Thoracic aorta (tissue), 2 donors: ENCODE measurements at places on chromosomes 6 and 20.

DNA sequence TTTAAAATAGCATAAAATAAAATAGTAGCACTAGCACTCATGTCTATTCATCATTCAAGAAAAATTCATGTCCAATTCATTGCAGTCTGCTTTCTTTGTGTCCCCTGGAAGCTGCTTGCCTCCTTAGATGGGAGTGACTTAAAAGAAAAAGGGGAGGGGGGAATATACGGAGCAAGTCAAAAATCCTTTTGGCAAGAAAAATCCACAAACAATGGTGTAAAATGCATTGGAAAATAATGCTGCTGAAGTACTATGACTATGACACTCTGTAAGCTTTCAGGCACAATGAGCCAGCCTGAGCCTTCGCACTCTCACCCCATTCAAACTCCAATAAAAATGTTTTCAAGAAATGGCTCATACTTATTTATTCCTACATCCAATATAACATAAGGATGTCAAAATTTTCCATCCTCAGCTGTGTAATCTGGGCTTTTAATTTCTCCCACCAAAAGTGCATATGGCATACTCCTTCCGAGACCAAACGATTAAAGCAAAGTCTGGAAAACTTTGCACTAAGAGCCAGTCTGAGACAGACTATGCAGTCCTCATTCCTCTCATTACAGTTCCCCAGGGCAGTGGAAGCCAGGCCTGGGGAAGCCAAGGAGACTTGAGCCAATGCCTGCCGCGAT is 790 bp downstream of the NEDD9 start:
- peak overlapping the region; percentile 93 for H3K4me3 ChIP-seq
- H3K27ac ChIP-seq: peak overlapping the region; percentile 97
- DNase-seq: no peak
- no peaks in the 10 kb centered on the region for H3K27me3 ChIP-seq
- peaks cover 38% of the 10 kb centered on the region for H3K4me1 ChIP-seq

GRCh38 chr6:161013695-161014094 is 22.1 kb downstream of the MAP3K4 start:
- H3K27ac ChIP-seq: no peak overlapping the region
- H3K27me3 ChIP-seq: no peaks in the 10 kb centered on the region
- DNase-seq: no peak
- H3K4me1 ChIP-seq: peaks cover 23% of the 10 kb centered on the region

DNA sequence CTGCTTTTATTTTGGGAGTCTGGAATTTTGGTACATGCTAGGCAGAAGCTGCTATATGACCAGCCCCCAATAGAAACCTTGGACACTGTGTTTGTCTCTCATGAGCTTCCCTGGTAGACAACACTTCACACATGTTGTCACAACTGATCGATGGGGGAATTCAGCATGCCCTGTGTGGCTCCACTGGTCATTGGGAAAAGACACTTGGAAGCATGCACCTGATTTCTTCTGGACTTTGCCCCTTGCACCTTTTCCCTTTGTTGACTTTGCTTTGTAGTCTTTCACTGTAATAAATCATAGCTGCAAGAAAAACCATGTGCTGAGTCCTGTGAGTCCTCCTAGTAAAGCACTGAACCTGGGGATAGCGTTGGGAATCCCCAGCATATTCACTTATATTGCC is 7.9 kb upstream of the WFDC10A start:
- H3K4me3 ChIP-seq: no peak overlapping the region
- H3K36me3 ChIP-seq: no peaks in the 10 kb centered on the region
- DNase-seq: no peak

DNA sequence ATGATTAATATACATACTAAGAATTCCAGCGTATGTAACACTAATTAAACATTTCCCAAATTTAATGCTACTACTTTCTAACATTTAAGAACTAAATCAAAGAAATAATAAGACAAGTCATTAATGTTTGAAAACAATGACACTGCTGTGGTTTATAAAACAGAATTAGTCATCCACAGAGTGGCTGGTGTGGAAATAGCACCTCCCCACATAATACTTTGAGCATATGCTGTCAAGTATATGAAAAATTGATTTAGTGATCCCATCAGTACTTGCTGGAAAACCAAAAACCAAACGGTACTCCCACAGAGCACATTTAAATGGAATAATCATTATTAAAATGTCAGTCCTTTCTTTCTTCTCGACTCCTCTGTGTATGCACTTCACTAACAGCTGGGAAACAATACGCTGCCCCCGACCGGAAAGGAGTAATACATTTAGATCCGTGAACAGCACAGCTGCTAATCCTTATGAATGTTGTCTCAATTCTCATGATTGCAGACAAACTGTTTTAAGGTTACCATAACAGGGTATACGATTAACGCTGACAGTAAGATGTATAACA is 78.4 kb downstream of the PREP start:
- H3K27ac ChIP-seq: no peak overlapping the region
- peaks cover 6% of the 10 kb centered on the region for H3K36me3 ChIP-seq
- H3K27me3 ChIP-seq: no peaks in the 10 kb centered on the region
- peaks cover 9% of the 10 kb centered on the region for H3K4me1 ChIP-seq

DNA sequence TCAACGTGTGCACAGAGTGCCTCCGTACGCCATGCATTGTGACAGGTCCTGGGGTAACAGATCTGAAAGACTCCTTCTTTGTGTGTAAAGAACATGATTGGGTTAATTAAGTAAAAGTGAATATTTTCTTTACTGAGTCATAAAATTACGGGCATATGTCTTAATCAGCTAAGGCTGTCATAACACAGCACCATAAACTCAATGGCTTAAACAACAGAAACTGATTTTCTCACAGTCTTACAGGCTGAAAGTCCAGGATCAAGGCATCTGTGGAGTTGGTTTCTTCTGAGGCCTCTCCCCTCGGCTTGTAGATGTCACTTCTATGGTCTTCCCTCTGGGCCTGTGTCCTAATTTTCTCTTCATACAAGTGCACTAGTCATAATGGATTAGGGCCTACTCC is 176.9 kb downstream of the MTFR2 start:
- no peak for DNase-seq
- H3K4me3 ChIP-seq: no peak overlapping the region
- H3K4me1 ChIP-seq: no peaks in the 10 kb centered on the region
- no peak overlapping the region for H3K27ac ChIP-seq

DNA sequence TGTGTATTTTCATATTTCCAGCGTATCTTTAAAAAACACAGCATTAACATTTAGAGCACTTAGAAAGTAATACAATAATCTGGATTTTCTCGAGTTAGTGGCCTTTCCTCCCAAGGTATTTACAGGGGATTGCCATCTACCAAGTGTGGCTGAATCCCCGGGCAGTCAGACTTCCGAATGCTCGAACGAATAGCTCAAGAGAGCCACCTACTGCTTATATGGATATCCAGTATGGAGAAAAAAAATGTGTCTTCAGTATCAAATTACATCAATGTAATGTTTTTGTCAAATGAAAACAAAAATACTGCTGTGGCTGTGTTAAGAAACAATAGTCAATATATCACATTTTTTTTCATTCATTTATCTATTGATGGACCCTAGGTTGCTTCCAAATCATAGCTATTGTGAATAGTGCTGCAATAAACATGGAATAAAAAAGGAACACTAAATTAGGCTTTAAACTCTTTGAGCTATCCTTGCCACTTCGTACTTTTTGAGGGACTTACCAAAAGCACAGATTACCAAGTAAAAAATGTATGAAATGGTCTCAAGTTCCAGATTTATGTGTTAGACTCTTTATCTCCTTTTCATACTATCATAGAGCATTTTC is 654.5 kb upstream of the PTCHD4 start:
- H3K27ac ChIP-seq: no peak overlapping the region
- no peaks in the 10 kb centered on the region for H3K4me1 ChIP-seq
- no peak overlapping the region for H3K4me3 ChIP-seq
- H3K27me3 ChIP-seq: no peaks in the 10 kb centered on the region

DNA sequence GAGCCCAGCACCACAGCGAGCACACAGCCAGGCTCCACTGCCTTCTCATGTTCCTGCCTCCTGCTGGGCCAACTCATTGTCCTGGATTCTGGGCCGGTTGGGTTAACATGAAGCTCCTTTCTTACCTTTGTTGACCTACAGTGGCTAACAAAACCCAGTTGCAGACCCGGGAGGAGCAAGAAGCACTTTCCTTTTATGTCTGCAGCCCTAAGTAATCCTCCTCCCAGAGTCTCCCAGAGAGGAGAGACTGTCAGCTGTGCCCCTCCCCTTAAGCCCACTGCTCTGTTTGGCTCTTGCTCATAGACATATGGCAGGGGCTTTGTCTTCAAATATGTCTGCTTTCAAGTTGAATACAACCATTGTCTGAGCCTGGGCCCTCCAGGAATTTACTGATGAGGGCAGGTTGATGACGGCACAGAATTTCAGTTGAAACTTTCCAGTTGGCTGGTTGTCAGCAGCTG is 55.2 kb downstream of the PSMB1 start:
- H3K27me3 ChIP-seq: no peaks in the 10 kb centered on the region
- H3K4me3 ChIP-seq: no peak overlapping the region
- H3K27ac ChIP-seq: no peak overlapping the region
- no peak for DNase-seq

GRCh38 chr6:157017861-157018260 is 240.7 kb downstream of the ARID1B start:
- no peaks in the 10 kb centered on the region for H3K36me3 ChIP-seq
- DNase-seq: no peak
- no peak overlapping the region for H3K4me3 ChIP-seq
- H3K27ac ChIP-seq: no peak overlapping the region
- no peaks in the 10 kb centered on the region for H3K27me3 ChIP-seq

- H3K27me3 ChIP-seq: no peaks in the 10 kb centered on the region
- no peaks in the 10 kb centered on the region for H3K36me3 ChIP-seq
Observed at GRCh38 chr20:31913431-31914157, 38.3 kb downstream of the PDRG1 start.

DNA sequence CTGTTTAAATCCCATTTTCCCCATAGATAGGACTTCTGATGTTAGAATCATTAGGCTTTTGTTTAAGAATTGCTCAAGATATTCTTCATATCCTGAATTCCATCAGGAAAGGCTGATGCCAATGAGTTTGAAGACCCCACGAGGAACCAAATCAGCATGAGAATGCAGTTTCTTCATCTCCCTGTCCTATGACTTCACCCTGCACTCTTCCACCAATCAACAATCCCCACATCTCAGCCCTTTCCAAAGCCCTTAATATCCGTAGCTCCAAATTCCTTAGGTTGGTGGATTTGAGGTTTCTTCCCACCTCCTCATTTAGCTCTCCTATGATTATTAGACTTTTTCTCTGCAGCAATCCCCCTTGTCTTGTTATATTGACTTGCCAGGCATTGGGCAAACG is 88.3 kb upstream of the PRND start:
- H3K36me3 ChIP-seq: no peaks in the 10 kb centered on the region
- DNase-seq: no peak
- H3K4me3 ChIP-seq: no peak overlapping the region

GRCh38 chr6:38169221-38169976 is 349.9 kb downstream of the ZFAND3 start:
- DNase-seq: no peak
- no peak overlapping the region for H3K4me3 ChIP-seq
- no peak overlapping the region for H3K27ac ChIP-seq
- no peaks in the 10 kb centered on the region for H3K27me3 ChIP-seq
- H3K36me3 ChIP-seq: no peaks in the 10 kb centered on the region
- peaks cover 5% of the 10 kb centered on the region for H3K4me1 ChIP-seq

GRCh38 chr6:33315793-33316602 is 1.5 kb downstream of the ZBTB22 start:
- no peaks in the 10 kb centered on the region for H3K27me3 ChIP-seq
- H3K4me1 ChIP-seq: peaks cover 52% of the 10 kb centered on the region
- peaks cover 16% of the 10 kb centered on the region for H3K36me3 ChIP-seq
- no peak for DNase-seq

DNA sequence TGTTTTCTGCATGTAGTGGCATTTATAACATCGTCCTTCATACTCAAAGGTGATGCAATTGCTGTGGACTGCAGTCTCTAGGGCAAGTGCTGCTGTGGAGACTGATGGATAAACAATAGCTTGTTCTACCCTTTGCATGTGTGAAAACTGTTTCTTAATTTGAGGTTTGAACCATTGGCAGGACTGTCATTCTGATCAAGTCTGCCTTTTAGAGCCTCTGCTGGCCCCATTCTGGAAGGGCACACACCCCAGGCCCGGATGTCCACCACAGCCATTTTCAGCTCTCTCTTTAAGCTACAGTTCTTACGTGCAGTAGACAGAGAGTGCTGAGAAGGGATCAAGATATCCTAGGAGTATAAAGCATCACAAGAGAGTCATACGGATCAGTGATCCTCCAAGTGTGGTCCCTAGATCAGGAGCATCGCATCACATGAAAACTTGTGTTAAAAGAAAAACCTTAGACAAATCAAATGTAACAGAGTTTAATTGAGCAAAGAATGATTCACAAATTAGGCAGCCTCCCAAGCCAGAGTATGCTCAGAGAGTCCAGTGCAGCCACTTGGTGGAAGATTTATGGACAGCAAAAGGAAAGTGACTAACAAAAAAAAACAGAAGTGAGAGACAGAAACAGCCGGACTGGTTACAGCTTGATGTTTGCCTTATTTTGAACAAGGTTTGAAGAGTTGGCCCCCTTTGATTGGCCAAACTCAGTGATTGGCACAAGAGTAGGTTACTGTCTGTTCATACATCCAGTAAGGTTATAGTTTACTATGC is 52.0 kb downstream of the FRK start:
- peak; percentile 16 for DNase-seq
- H3K4me3 ChIP-seq: peak overlapping the region; percentile 53
- H3K4me1 ChIP-seq: peaks cover 18% of the 10 kb centered on the region

DNA sequence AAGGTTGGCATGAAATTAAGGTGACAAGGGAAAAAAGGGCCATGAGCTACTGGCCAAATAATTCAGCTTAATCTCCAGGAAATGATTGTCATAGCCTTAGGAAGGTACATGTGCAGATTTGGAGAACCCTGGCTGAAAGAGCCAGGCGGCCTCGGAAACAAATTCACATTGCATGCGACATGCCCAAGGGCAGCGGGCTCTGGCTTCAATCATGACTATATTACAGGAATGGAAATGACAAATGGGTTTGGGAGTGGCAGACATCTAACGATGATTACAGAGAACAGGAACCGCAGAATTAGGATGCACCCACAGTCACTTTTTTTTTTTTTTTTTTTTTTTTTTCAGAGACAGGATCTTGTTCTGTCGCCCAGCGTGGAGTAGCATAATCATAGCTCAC is 112.4 kb upstream of the SALL4 start:
- no peak overlapping the region for H3K27ac ChIP-seq
- no peaks in the 10 kb centered on the region for H3K36me3 ChIP-seq
- H3K27me3 ChIP-seq: no peaks in the 10 kb centered on the region
- no peaks in the 10 kb centered on the region for H3K4me1 ChIP-seq

GRCh38 chr6:25350573-25350972 is 71.4 kb downstream of the CARMIL1 start:
- H3K4me1 ChIP-seq: peaks cover 37% of the 10 kb centered on the region
- no peak for DNase-seq
- no peaks in the 10 kb centered on the region for H3K36me3 ChIP-seq
- H3K27me3 ChIP-seq: no peaks in the 10 kb centered on the region
- no peak overlapping the region for H3K4me3 ChIP-seq

- no peaks in the 10 kb centered on the region for H3K27me3 ChIP-seq
- H3K4me3 ChIP-seq: no peak overlapping the region
- no peaks in the 10 kb centered on the region for H3K36me3 ChIP-seq
- no peaks in the 10 kb centered on the region for H3K4me1 ChIP-seq
- no peak for DNase-seq
Observed at GRCh38 chr6:115887891-115888290, 172.8 kb downstream of the FRK start.
